ENCODE measurements at places on chromosomes 16 and 17. TPM values are rescaled to one million over a fixed set of nuclear protein-coding genes. Genes with fewer than 3 reads are reported as not detected.

The HOXB9 gene
- 1.5 TPM for total RNA-seq

The TNK1 gene
- total RNA-seq = 8.4 TPM

The SNAI3 gene
- total RNA-seq = 2.5 TPM

The SDR42E2 gene
- total RNA-seq = not detected

The KRTAP4-1 gene
- not detected for total RNA-seq

The WFIKKN2 gene
- 0.50 TPM for total RNA-seq

The VMO1 gene
- 0.33 TPM for total RNA-seq

The KRTAP2-1 gene
- total RNA-seq = not detected

The ANKFN1 gene
- 0.10 TPM for total RNA-seq

The LGALS9 gene
- total RNA-seq = 4.3 TPM

The TP53TG3 gene
- not detected for total RNA-seq

The HSF5 gene
- not detected for total RNA-seq

The TPSG1 gene
- total RNA-seq = 0.67 TPM

The EPOP gene
- 0.92 TPM for total RNA-seq

The CHD9NB gene
- 2.3 TPM for total RNA-seq

The BCL6B gene
- total RNA-seq = 0.53 TPM

The KRTAP1-5 gene
- total RNA-seq = not detected

The GP1BA gene
- not detected for total RNA-seq

The GJD3 gene
- total RNA-seq = not detected

The KRT9 gene
- total RNA-seq = not detected

The KRT28 gene
- not detected for total RNA-seq

The CCDC182 gene
- total RNA-seq = not detected

The CX3CL1 gene
- 8.5 TPM for total RNA-seq

The ACE gene
- 4.2 TPM for total RNA-seq
